ENCODE measurements at places on chromosomes 3 and 15. TPM values are rescaled to one million over a fixed set of nuclear protein-coding genes. Genes with fewer than 3 reads are reported as not detected.

Gene DPPA2
- not detected for total RNA-seq

GRCh38 chr3:46733026-46733800 is 15.5 kb upstream of the PRSS50 start:
- DNase-seq: no peak

GRCh38 chr3:194485881-194486539 is 792 bp downstream of the ATP13A3 start:
- no peak for DNase-seq

DNA sequence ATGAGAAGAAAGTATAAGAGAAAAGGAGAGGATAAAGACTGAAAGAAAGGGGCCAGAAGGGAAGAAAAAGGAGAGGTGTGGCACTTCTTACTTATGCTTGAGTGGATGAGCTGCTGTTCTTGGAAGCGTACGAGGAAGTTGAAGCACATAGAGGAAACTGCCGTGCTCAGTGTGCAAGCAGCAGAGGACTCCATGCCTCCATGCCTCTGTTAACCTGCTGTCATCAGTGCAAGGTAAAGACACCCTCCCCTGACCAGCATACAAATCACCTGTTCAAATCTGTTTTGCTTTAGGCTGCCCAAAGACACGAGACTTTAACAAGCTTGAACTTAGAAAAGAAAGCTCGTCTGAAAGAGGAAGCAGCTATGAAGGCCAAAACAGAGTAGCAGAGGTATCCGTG is 6.4 kb downstream of the WDR5B start:
- DNase-seq: no peak

DNA sequence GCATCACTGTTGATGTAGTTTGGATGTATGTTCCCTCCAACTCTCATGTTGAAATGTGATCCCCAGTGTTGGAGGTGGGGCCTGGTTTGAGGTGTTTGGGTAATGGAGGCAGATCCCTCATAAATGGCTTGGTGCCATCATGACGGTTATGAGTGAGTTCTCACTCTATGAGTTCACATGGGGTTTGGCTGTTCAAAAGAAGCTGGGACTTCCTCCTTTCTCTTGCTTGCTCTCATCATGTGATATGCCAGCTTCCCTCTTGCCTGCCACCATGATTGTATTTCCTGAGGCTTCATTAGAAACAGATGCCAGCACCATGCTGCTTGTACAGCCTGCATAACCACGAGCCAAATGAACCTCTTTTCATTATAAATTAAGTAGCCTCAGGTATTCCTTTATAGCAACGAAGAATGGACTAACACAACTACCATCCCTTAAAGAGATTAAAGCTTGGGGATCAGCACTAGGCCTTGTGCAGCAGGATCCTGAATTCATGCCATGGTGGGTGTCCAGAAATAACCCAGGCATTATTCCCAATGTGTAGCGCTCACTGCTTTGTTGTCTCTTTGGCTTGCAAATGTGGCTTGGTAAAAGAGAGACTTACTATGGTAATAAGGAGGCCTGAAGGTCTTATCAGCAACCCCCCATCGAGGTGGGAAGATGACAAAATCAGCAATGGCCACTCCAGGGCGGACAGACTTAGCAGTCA is 41.9 kb downstream of the NDUFB4 start:
- no peak for DNase-seq

DNA sequence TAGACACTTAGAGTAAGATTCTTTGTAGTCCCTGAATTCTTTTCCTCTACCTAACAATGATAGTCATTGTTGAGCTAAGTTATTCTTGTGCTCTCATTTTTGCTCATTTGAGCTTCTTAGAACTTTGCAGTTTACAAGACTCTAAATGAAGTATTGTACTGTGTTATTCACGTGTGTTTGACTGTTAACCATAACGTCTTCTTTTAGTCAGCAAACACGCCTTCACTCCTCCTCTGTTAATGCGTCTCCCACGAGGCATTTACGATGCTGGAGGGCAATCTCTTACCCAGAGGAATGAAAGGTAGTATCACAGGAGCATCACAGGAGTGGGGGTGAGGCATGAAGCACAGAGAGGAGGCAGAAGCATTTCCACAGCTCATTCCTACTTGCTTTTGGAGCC is 14.8 kb upstream of the P2RY14 start:
- DNase-seq: no peak

Measured in glomerular endothelial cell (primary cell).